ENCODE measurements at places on chromosomes 7 and 10. TPM values are rescaled to one million over a fixed set of nuclear protein-coding genes. Genes with fewer than 3 reads are reported as not detected.

The SFTPA2 gene
- not detected for total RNA-seq

The GIMAP4 gene
- total RNA-seq: not detected

The LLCFC1 gene
- not detected for total RNA-seq

The ITGB8 gene
- 18.5 TPM for total RNA-seq

The SFRP4 gene
- total RNA-seq: 0.09 TPM

All from NCI-H460 (cell line).